ENCODE measurements at places on chromosomes 6 and 20.
A peak's percentile ranks its signal among the peaks of the same experiment; 100 is the strongest.

DNA sequence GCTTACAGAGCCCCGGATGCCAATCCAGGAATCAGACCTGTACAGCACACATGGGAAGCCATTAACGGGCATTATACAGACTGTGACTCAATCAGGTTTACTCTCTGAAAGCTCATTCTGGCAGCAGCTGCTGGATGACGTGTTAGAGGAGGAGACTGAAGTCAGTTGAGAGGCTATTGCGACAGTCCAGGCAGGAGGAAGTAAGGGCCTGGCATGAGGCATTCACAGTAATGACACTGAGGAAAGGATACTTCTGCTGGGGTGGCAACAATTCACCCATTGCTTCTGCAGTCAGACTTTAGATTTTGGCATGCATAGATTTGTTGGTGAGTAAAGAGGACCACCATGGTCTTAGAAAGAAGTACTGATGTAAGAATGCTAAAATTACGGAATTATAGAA lies 151.0 kb upstream of the HEY2 start:
- peak; percentile 84 for DNase-seq

GRCh38 chr6:148943451-148943850 lies 196.6 kb downstream of the UST start:
- DNase-seq = no peak

DNA sequence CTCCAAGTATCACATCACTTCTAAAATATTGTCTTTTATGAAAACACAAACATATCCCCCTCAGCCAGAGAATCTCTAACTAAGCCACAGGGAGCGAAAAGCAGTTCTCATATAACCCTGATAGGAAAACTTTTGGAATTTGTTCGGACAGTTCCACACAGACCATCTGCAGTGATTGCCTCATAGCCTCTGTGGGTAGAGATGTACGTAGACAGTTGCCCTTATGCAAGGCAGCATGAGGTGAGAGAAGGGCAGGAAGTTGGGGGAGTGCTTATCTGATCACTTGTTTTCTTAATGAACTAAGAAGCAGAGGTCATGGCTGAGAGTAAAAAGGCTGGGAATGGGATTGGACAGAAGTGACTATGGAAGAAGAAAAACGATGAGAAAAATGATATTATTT lies 39.6 kb downstream of the SLC23A2 start:
- DNase-seq = no peak

DNA sequence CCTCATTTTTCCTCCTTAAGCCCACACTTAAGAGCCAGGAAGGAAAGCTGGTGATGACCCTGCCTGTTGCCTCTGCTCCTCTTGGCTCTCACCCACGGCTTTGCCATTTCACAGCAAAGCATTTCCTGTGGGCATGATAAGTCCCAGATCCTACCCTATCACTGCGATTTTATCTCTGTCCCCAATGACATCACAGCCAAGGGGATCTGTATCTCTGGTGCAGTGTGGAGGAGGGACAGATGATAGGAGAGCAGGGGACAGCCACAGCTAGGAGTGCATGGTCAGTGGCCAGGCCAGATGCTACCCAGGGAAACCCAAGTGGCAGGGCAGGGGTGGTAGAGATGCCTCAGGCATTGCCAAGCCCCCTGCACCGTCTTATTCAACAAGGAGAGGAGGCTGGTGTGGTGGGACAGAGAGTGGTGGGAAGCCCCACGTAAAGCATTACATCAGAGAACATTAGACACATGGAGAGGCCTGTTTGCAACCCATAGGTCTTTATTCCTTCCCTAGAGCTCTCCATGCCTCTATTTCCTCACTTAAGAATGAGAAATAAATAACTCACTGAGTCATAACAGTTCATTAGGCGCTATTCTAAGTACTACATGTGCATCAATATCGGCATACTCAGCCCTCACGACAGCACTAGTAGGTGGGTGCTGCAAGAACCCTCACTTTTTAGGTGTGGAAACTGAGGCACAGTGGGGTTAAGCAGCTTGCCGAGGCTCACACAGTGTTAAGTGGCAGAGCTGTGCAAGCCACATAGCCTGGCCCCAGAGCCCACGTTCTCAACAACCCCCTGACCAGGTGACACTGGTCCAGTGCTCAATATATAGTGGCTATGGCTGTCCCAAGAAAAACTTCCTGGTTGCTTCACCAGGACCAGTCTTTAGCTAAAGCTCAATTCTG lies 4.6 kb downstream of the TFEB start:
- no peak for DNase-seq

GRCh38 chr6:114216789-114217467 lies 125.9 kb downstream of the HS3ST5 start:
- no peak for DNase-seq

DNA sequence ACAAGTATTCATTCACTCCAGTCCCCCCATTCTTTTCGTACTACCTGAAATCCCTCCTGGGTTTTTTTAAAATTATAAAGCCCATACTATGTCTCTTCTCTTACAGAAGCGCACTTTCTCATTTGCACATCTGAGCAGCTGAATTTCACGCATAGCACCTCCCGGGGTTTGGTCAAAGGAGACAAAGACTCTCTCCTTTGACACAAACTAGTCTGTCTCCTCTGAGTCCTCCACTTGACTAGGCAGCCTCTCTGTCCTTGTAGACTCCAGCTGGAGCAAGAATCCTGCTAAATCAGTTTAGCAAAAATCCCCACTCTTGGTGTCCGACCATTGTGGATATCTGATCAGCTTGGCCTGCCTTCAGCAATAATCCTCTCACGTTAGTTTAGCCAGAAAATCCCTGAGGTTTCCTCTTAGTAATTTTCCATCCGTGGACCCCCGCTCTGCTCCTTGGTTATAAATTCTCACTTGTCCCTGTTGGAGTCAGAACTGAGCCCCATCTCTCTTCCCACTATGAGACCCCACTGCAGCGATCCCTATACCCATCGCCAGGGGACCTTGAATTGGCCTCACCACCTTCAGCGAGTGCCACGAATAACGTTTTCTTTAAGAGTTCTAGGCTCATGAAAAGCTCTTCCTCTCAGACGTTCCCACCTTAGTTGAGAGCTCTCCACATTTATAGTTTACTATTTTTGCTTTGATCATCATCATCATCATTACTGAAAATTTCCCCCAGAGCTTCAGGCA lies 29.0 kb downstream of the PDYN start:
- DNase-seq = no peak

DNA sequence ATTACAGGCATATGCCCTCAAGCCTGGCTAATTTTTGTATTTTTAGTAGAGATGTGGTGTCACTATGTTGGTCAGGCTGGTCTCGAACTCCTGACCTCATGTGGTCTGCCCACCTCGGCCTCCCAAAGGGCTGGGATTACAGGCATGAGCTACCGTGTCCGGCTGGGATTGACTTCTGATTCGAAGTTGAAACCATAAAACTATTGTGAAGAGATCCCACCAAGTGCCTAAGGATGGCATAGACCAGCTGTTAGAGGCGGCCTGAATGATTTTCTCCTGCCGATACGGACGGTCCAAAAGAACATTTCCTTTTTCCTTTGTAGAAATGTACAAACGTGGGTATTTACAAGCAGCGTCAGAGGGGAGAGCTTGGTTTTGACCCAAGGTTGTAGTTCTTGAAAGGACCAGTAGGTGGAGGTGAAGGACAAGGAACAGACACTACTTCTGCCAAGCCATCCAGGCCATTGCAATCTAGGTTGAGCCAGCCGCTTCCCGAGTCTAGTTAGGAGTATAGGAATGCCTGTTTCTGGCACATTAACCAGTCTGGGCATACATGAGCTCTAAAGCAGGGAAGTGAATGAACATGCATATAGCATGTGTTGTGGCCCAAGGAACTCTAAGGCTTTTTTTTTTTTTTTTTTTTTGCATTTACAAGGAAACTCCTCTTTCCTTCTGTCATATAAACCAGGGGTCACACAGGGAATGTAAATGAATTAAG lies 29.0 kb downstream of the MOCS3 start:
- DNase-seq = peak; percentile 82

DNA sequence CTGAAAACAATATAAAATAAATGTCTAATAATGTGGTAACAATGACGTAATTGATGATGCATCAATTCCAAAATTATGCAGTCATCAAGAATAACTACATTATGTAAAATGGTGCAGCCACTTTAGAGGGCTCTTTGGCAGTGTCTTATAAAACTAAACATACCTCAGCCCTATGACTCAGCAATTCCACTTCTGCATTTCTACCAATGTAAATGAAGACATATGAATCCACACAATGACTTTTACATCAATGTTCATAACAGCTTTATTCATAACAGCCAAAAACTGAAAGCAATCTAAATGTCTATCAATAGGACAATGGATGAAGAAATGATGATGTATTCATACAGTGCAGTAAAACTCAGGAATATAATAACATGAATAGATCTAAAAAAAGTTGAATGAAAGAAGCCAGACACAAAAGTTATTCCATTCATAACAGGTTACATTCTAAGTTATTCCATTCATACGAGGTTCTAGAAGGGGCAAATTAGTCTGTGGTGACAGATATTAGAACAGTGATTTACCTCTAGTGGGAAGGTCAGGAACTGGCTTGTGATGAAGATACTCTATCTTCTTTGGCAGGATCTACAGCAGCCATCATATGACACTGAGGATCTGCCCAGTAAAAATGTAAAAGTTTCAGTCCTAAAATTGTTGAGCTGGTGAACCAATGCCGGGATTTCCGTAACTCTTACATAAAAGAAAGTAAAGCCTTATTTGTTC lies 396.1 kb downstream of the PLCB1 start:
- DNase-seq = no peak

DNA sequence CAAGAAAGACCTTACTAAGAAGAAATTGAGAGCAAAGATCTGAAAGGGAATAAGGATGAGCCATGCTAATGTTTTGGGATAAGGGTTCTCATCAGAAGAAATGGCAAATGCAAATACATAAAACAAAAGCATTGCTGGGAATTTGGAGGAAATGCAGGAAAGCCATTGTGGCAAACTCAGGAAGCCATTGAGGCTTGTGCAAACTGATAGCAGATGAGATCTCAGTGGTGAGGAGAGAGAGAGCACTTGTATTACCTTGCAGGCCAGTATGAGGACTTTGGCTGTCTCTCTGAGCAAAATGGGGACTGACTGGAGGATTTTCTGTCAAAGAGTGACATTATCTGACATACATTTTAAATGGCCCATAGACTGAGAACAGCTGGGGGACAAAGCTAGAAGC lies 103.0 kb downstream of the ADGRB3 start:
- no peak for DNase-seq

DNA sequence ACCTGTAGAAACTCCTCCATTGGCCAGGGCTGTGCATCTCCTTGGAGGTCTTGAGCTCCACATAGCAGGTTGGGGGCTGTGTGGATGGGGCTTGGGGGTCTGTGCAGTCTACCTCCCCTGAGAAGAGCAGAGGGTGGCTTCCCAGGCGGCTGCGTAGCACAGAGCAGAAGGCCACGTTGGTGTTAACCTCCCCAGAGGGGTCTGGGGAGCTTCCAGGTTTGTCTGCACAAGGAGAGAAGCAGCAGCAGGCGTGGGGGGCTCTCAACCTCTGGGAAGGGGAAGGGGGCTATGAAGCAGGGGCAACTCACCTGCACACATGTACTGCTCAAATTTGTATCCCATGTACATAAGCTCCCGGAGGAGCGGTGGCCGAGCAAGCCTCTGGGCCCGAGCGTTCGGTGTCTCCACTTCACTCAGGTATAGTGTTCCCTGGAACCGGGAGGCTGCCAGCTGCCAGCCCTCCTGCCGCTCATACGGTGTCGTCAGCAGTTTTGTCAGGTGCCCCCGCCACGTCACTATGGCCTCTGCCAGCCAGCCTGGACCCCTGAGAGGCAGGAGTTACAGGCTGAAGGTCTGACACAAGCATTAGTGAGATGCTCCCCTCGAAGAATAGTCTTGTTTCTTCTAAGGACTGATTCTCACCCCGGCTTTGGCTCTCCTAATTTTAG lies 1.2 kb downstream of the DXO start:
- DNase-seq = peak; percentile 72

GRCh38 chr6:160076009-160076408 lies 45.6 kb upstream of the SLC22A1 start:
- DNase-seq = no peak

DNA sequence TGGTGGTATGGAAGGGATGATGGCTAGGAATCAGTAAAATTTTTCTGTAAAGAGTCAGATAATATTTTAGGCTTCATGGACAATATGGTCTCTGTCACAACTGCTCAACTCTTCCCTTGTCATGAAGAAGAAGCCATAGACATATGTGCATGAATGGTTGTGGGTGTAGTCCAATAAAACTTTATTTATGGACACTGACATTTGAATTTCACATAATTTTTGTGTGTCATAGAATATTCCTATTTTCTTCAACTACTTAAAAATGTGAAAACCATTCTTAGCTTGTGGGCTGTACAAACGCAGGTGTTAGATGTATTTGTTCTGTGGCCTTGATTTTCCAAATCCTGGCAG lies 59.9 kb downstream of the SYNDIG1 start:
- DNase-seq = no peak

- DNase-seq = no peak
These were observed 697 bp upstream of the CEP43 start for GRCh38 chr6:166998256-166999144.

DNA sequence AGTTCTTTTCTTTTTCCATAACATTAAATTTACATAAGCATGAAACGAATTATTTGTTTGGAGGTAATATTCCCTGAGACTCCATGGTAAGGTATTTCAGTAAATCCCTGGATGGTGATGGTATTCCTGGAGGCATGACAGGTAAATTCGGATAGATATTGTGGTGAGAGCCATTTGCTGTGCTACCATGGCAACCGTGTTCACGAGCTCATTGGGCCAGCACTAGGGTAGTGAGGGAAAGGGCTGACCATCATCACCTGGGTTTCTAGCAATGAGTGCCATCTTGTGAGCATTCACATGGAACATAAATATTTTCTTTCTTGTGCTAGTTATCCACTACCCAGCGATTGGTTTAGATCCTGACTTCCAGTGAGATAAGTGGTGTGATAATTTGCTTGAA lies 51.9 kb upstream of the GNRH2 start:
- DNase-seq = peak; percentile 80

- DNase-seq = peak; percentile 77
These were observed at the start of gene ULBP1 for GRCh38 chr6:149963462-149964307. Gene ULBP1 (plus strand): TSS chr6:149963943. CDS start chr6:149964050, 107 bp downstream.

DNA sequence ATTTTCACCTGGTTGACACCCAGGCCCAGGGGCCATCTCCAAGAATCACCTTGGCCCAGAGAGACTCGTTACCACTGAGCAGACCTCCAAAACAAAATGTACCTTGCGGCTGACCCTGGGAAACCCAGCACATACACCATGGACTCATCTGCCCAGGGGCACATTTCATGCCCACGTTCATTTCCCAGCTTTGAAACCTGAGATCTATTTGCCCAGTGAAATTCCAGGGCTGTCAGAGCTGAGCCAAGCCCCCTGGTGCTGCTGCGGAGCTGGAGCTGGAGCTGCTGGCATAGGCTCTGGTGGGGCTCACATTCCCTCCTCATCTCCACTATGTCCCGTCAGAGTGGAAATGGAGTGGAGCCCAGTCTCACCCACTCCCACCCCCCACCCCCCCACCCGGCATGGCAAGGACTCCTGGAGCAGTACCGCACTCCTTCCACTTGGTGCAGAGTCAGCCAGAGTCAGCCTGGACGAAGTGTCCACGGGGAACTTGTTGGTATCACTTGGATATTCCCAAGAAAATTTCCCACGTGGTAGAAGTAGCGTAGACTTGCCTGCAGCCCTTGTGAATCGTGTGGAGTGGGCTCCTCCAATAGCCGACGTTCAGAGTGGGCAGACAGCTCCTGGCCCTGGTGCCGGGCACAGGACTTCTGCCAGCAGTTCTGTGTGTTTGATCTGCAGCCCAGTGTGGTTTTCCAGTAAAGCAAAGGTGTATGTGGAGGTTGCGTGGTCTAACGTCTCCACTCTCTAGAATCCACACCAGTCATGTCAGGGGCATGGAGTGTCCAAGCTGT lies 18.1 kb upstream of the OSER1 start:
- no peak for DNase-seq
